ENCODE measurements at places on chromosomes 5 and 9.
A peak's percentile ranks its signal among the peaks of the same experiment; 100 is the strongest.

DNA sequence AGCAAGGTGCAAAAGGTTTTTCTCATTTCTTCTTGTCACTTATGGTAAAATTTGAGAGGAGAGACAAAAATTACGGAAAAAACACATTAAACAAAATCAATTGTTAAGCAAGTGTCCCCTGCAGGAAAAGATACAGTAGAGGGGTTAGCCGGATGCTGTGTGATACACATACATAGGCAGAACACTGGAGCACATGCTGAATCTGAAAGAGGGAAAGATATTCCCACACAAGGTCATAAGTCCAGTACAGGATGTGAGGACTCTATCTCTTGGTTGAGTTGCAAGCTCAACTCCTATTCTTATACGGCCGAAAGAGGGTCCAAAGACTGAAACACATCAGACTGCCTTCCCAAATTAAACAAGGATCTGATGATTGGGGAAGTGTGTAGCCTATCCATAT, 427.5 kb upstream of the NUDT12 start:
- no peak for DNase-seq

- DNase-seq, result no peak
These were observed 47.5 kb downstream of the PBX3 start for GRCh38 chr9:125794708-125795107.

GRCh38 chr9:26369093-26369492, 523.5 kb downstream of the CAAP1 start:
- no peak for DNase-seq

GRCh38 chr9:124510650-124511425, 3.6 kb upstream of the NR5A1 start:
- DNase-seq, result peak; percentile 13

GRCh38 chr5:146042628-146043279, 62.6 kb downstream of the PLAC8L1 start:
- peak; percentile 95 for DNase-seq

GRCh38 chr9:109926421-109926869, 146.4 kb downstream of the PALM2AKAP2 start:
- DNase-seq, result no peak

- DNase-seq, result no peak
These were observed 209.4 kb downstream of the DTWD2 start for GRCh38 chr5:118778941-118779340.

DNA sequence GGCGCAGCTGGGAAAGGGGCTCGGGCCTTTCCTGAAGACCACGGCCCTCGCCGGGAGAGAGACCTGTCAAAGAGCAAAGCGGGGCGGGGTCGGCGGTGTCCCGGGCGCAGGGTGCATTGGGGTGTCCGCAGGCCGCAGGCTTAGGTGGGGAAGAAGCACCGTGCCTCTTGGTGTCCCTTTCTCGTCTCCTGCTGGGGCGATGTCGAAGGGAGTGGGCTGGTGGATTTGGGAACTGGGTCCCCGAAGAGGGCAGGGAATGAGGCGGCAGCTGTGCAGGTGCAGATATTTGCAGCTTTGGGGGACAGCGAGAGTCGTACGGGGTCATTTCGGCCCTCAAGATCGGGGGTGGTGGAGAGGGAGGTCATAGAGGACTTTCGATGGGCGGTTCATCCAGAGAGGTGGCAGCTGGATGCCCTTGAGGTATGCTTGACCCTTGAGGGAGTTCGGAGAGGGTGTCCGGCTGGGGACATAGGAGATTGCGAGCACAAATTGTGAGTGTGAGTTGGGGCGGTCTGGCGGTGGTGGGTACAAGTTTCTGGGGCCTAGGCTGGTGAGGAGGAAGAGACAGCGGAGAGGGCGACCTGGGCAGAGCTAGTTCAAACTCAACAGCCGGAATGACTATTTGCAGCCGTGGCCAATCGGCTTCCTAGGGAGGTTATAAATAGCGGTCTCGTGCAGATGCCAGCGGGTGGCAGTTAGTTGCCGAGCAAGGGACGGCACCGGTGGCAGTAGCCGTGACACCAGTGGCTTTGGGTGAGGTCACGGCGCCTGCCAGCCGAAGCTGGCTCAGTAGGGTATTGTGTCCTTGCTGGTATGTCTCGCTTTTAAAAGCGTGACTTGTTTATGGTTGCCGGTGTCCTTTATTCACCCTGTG, 601 bp downstream of the NNT start:
- peak; percentile 46 for DNase-seq

- no peak for DNase-seq
These were observed 865.4 kb downstream of the TLE4 start for GRCh38 chr9:80437091-80437640.

- peak; percentile 94 for DNase-seq
These were observed 12.5 kb upstream of the CTSL start for GRCh38 chr9:87713278-87713987.

DNA sequence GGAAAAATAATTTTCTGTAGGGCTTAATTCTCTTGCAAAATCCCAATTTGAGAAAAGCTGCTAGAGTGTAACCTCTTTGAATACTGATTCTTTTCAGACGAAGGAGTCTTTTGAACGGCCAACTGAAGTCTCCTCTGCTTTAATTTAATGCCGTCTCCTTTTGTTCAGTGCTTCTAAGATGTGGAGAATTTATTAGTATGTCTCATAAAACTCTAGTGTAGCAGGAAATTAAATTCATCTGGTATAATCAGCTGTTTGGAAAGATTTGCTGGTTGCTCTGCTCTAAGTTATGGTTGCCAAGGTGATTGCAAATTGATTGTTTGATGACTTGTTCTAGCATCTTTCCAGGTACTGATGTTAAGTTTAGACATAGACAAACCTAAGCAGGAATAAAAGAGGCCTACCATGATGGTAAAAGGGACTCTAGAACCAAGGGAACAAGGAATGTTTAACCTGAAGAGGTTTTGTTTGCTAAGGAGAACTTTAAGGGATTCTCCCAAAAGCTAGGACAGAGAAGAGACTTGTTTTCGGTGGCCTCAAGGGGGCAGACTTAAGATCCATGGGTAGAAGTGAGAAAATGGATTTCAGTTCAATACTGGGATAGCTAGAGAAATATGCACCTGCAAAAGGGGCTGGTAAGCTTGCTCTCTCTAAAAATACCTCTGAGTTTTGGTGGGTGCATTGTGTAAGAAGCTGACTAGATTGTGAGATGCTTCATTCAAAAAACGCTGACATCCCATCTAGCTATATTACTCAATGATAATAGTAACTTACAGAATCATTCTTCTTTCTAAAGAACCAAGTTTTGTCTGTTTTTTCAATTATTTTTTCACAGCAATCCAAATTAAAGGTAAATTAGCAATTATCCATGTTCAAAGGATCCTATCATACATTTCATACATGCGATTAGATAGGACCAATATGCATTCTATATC, 5.7 kb upstream of the ADRB2 start:
- DNase-seq, result peak; percentile 63

DNA sequence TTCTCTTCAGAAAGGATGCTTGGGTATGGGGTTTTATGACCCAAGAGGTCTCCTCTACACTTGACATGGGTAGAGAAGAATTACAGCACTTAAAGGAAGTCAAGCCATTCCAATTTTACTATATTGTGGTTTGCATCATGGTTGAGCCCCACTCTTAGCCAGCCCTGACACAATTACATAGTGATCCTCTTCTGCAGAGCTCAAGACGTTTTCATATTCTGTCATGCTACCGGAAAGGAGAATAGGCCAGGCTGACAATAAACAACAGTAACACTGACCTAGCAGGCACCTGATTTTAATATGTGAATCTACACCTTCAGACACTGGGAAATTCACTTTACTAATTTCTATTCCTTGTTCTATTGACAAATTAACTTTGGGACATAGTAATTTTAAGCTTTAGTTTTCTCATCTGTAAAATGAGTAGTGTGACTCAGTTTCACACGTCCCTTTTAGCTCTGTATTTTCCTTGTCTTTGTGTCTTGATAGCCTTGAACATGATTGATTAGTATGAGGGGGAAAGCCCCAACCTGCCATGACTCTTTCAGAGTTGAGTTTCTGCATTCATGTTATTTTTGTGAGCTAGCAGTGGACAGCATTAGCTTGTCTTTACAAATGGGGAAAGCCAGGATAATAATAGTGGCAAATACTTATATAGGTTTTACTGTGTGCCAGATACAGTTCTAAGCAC, 83.8 kb downstream of the SV2C start:
- DNase-seq, result no peak

DNA sequence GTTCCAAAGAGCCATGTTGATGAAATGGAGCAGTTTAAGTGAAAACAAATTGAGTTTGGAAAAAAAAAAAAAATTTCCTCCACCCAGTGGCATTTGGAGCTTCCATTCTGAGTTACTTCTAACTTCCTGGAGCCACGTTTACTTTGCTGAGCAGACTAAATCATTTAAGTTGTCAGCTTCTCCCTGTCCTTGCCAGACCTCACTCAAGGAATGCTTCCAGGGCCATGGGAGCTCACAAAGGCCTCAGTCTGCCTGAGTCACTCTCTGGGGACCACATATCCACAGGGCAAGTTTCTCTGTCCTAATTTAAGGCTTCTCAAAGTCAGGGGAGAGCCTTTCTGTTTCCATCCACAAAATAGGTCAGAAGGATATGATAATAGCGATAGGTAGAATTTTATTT, 210.3 kb upstream of the TNC start:
- no peak for DNase-seq

- no peak for DNase-seq
These were observed 12.5 kb upstream of the PARP8 start for GRCh38 chr5:50653946-50654345.

DNA sequence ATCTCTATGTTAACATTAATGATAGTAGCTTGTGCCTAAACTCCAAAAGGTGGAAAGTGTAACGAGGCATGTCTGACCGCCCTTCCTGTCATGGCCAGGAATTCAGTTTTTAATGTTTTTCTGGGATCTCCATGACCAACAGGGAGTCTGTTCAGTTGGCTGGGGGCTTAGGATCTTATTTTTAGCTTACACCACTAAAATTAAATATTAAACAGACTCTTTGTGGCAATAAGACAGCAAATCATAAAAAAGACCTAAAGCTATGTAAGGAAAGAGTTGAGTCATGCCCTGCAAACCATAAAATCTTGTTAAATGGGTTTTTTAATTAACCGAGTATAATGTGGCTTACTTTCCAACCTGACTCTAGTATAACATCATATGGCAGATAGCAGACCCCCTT, 247.8 kb downstream of the DIRAS2 start:
- no peak for DNase-seq

GRCh38 chr5:82405618-82406204, 127.6 kb upstream of the RPS23 start:
- DNase-seq, result peak; percentile 99

DNA sequence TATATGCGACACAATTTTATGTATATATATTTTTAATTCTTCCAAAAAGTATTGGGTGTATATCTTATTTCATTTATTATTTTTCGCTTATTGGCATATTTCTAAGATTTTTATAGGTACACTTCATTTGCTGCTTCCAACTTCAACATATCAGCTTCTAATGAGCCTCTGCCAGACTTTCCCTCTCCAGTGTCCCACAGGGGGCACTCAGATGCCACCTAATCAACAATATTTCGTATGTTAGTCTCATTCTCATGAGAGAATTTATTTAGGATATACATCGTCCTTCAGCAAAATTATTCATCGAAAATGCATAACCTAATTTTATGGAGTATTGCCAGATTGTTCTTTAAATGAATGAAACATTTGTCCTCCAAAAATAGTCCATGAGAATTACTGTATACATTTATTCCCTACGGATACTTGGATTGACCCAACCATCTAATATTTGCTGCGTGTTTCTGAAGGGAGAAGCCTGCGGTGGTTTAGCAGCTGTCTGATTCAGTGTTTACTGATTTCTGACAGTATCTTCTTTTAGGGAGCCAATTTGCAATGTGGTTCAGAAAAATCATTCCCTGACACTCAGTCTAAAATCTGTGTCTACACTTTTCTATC, 100.6 kb upstream of the SELENOP start:
- DNase-seq, result peak; percentile 71

DNA sequence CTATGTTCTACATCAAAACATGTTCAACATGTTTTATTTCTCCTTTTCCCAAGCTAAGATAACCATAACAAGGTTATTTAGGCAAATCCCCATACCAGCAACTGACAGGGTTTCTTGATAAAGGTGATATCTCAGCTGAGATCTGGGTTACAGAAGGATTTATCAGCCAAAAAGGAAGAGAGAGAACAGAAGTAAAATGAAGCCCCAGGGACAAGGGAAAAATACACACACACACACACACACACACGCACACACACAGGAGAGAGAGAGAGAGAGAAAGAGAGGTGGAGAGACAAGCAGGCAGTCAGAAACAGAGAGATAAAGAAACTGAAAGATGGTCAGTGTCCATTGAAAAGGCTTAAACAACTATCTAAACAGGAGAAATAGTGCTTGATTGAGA, 19.7 kb upstream of the MLLT3 start:
- no peak for DNase-seq

DNA sequence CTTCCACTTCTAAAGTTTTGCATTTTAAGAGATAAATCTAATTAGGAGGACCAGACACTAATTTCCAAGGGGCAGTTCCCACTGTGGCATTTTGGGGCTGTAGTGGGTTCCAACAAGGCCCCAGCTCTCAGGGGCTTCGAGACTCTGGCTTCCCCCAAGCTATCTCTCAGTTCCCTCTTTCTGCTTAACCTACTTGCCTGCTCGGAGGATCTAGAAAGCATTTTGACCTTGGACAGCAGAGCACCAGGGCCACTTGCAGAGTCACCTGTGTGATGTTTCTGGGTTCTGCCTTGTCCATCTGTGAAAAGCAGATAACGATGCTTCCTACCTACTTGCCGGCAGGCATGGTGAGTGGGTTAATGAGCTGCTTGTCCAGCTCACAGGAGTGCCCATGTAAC, 175.4 kb downstream of the MED10 start:
- DNase-seq, result no peak

DNA sequence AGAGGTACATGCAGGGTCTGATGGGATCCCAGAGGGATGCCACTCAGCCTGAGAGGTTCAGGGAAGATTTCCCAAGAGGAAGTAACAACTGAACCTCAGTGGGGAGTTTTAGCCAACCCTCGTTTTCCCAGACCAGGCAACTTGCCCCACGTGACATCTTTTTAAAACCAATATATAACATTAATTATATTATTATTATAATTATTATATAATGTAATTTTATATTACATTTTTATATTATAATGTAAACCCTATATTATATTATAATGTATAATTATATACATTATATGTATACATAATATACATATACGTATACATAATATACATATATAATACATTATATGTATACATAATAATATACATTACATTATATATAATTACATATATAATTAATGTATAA, 62.8 kb upstream of the WWC1 start:
- DNase-seq, result no peak

GRCh38 chr5:144085381-144085780, 85.1 kb downstream of the YIPF5 start:
- peak; percentile 22 for DNase-seq

GRCh38 chr9:27157736-27158135, 48.7 kb downstream of the TEK start:
- DNase-seq, result no peak

DNA sequence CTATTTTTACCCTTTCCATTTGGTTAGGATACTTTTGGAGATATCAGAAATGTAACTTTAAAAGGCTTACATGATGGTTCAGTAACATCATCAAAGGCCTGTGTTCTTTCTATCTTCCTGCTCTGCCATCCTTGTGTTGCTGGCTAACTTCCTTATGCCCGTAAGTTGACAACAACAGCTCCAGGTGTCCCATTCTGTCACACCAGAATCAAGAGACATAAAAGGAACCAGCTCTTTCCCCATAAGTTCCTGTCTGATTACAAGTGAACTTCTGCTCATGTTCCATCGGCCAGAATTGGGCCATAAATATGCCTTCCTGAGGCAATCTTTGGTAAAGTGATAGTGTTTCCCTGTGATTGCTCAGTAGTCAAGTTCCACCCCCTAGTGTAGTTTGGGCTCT, 92.4 kb downstream of the FAM170A start:
- DNase-seq, result no peak

- no peak for DNase-seq
These were observed 125.8 kb downstream of the NR6A1 start for GRCh38 chr9:124645274-124645673.

Measured in MCF 10A (cell line).